Activated CD4-positive, alpha-beta T cell treated with anti-CD3 and anti-CD28 coated beads for 36 hours (primary cell): ENCODE measurements at places on chromosomes 7 and 10.

DNA sequence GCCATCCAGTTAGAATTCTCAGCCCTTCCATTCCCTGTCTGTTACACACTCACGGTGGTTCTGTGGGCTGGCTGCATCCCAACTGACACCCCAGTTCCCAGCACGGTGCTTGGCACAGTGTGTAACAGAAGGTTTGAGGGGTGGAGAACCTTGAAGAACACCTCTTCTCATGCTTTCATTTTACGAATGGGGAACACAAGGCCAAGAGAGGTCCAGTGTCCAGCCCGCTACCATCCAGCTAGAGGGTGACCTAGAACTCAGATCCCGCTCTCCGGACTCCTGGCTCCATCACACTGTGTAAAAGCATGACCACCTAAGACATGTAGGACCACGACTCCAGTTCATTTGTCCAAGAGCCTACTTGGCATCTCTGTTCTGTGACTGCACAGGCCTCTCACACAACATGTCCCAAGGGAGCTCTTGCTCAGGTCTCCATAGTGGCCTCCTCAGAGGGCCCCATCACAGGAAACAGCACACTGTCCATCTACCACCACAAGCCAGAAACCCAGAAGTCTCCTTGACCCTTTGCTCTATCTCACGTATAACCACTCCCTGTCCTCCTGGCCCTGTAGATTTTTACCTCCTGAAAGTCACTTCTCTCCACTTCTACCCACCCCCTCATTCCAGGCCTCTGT is 2.8 kb upstream of the CDH23 start:
- no peak for DNase-seq

- DNase-seq: no peak
These were observed 164.7 kb upstream of the LANCL2 start for GRCh38 chr7:55200441-55200840.

DNA sequence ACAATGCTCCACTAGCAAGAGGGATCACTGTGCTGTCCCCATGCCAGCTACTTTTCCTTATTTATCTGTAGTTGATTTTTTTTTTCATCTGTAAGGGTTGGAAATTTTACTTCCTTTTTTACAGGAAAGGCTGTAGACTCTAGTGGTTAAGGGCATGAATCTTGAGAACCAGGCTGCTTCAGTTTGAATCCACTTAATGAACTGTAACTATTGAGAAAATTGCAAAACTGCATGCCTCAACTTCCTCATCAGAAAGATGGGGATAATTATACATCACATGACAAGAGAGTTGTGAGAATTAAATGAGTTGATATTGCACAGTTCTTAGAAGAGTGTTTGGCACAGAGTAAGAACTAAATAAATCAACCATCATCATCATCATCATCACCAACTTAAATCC is 106.4 kb upstream of the GSDME start:
- no peak for DNase-seq

DNA sequence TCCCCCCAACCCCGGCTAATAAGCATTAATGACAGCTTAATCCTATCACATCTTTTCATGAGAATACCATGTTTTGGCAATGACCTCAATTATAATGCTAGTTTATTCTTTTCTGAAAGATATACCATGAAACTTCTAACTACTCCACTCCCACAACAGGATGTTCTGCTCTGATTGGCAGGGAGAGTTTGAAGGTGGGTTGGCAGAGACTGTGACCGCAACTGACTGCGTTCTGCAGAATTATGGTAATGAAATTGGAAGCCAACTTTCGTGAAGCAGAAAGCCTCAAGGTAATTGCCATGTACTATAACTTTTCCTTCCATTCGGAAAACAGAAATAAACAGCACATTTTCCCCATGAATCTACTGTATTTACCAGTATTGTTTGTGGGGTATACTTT is 288.2 kb upstream of the SEMA3D start:
- DNase-seq: no peak

- no peak for DNase-seq
These were observed 90.7 kb downstream of the UNCX start for GRCh38 chr7:1323178-1324027.

GRCh38 chr10:2263561-2263960 is 526.2 kb upstream of the ADARB2 start:
- no peak for DNase-seq

- DNase-seq: no peak
These were observed 1375.1 kb upstream of the LRRTM3 start for GRCh38 chr10:65550761-65551160.

DNA sequence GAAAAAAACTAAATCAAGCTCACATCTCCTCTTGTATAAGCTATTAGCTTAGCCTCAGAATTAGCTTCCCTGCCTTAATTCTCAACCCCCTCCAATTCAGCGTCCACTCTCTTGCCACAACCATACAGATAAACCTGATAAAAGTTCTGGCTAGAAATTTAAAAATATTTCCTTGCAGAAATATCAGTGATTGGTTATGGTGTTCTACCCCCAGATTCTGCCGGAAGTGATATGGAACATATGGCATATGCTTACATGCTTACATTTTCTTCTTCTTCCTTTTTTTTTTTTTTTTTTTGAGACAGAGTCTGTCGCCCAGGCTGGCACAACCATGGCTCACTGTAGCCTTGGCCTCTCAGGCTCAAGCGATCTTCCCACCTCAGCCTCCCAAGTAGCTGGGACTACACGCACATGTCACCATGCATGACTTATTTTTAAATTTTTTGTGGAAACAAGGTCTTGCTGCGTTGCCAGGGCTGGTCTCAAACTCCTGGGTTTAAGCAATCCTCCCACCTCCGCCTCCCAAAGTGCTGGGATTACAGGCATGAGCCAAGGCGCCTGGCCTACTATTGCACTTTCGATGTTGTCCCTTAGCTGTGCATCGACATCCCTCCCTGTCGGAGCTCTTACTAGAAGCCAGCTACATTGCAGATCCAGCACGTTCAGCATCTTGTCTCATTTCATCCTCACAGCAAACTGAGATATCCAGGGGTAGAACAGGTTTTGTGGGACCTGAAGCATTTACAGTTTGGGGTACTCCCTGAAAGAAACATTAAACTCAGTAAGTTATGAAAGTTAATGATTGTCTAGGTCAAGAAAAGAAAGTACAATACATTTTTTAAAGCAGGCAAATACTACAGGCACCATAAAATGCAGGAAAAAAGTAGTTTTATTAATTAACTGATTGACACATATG is 205.6 kb upstream of the TCF7L2 start:
- DNase-seq: no peak

GRCh38 chr10:100625816-100626215 is 90.1 kb downstream of the HIF1AN start:
- no peak for DNase-seq

DNA sequence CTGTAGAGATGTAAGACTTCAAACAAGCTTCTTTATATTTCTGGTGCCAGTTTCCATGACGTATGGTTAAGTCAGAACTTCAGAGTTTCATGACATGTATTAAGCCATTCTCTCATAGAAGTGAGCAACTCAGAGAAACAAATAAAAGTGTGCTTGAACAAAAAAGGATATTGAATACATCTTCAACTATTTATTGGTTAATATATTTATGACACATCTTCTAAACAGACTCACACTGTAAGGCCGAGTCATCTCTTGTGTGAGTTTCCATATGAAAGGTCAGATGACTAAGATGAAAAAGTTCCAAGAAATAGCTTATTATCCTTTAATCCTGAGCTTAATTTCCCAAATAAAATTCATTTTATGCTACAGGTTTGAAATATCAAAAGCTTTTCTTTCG is 105.5 kb upstream of the CSTF2T start:
- DNase-seq: no peak

DNA sequence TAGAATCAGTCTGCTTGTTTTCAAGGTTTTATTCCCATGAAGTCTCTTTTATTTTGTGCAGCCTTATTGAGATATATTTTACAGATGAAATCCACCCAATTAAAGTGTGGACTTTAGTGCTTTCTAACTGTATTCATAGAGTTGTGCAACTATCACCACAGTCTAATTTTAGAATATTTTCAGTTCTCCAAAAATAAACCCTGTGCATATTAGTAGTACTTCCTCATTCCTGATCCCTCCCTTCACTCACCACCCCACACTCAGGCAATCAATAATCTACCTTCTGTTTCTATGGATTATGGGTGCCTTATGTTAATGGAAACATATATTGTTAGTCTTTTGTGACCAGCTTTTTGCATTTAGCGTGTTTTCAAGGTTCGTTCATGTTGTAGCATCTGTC is 185.7 kb upstream of the TMEM72 start:
- no peak for DNase-seq

DNA sequence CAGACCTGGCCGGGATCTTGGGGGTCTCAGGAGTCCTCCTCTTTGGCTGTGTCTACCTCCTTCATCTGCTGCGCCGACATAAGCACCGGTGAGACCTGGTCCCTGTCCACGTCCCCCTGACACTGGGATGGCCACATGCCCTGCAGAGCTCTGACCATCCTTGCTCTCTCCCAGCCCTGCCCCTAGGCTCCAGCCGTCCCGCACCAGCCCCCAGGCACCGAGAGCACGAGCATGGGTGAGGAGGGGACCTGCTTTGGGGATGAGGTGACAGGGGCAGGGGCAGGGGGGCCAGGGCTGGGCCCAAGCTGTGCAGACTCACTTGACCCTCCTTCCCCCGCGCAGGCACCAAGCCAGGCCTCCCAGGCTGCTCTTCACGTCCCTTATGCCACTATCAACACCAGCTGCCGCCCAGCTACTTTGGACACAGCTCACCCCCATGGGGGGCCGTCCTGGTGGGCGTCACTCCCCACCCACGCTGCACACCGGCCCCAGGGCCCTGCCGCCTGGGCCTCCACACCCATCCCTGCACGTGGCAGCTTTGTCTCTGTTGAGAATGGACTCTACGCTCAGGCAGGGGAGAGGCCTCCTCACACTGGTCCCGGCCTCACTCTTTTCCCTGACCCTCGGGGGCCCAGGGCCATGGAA is 959 bp downstream of the PVRIG start:
- no peak for DNase-seq

DNA sequence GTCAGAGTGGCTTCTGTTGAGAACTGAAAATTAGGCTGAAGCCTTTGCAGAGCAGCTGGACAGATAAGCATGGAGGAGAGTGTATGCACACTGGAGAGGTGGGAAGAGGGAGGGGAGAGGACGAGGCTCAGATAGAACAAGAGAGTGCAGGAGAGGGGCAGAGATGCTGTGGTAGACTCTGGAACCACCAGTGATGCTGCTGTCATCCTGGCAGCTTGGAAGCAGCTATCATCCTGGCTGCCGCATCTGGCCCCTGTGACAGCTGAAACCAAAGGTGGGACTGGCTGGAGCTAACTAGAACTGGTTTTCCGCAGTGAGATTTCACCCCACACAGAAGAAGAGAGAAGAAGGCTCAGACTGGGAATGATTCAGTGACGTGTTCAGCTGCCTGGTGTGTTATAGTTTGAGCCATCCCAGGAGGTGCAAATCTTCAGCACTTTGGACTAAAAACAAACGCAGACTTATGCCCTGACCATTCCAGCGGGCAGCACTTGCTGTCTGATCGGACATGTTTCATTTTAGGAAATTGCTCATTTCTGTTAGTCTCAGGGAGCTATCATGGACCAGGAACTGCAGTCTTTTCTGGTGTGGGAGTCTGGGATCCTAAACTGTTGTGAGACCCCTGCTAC is 38.4 kb downstream of the EEPD1 start:
- no peak for DNase-seq

GRCh38 chr7:44391171-44391570 is 65.8 kb upstream of the CAMK2B start:
- DNase-seq: no peak

DNA sequence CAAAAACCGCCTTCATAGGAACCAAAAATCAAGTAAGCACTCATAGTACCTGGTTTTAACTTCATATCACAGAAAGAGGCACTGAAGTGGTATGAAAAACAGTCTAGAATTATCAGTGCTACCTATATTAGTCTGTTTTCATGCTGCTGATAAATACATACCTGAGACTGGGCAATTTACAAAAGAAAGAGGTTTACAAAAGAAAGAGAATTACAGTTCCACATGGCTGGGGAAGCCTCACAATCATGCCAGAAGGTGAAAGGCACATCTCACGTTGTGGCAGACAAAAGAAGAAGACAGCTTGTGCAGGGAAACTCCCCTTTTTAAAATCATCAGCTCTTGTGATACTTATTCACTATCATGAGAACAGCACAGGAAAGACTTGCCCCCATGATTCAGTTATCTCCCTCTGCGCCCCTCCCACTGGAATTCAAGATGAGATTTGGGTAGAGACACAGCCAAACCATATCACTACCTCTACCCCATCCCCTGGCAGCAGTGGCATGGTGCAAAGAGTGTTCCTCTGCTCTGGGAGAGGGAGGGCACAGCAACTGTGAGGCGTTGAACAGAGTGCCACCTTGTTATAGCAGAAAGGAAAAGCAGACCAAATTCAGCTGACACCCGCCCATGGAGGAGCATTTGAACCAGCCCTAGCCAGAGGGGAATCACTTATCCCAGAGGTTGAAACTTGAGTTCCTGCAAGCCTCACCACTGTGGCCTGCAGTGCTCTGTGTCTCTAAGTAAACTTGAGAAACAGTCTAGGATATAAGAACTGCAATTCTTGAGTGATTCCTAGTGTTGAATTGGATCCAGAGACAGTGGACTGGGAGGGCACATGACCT is 61.9 kb upstream of the PTPRZ1 start:
- DNase-seq: no peak

DNA sequence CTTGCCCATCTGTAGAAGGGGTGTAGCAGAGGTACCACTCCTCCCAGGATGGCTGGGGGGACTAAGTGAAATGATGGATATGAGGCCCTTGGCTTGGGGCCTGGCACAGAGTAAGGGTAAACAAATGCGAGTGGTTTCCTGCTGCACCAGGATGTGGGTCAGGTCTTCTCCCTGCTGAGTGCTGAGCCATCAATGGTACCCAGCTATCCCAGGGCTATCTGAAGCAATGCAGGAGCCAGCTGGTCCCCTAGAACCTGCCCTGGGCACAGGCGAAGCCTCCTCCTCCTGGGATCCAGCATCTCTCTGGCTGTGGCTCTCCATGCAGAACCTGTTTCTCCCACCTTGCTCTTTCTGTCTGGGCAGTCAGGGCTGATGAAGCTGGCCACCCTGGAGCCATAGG is 20.9 kb upstream of the GOLGA7B start:
- no peak for DNase-seq

- no peak for DNase-seq
These were observed 503.9 kb upstream of the IGFBP3 start for GRCh38 chr7:46424934-46425333.

DNA sequence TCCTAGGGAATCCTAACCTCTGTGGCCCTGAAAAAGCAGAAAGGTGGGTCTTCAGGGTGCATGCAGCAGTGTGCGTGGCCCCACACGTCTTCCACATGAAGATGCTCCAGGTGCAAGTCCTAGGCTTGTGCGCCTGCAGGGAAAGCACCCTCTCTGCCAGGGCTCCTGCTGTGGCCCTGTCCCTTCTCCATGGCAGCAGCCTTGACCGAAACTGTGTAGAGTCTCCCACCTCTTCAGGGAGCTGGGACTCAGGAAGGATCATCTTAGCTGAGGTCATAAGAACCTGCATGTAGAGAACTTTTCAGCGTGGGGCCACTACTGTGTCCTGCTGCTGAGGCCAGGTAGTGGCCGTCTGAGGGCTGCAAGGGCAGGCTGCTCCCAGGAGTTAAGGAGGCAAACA is 6.3 kb upstream of the CSGALNACT2 start:
- no peak for DNase-seq

DNA sequence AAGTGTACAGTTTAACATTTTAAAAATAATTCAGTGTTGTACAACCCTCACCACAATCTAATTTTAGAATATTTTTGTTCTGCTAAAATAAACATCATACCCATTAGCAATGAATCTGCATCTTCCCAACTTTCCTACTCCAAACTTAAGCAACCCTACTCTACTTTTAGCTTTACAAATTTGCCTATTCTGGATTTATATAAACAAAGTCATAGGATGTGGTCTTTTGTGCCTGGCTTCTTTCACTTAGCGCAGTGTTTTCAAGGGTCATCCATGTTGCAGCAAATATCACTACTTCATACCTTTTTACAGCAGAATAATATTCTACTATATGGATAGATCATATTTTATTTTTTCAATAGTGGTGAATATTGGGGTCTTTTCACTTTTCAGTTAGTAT is 18.9 kb downstream of the CALML3 start:
- DNase-seq: no peak
